ENCODE measurements at places on chromosomes 4 and X. TPM values are rescaled to one million over a fixed set of nuclear protein-coding genes. Genes with fewer than 3 reads are reported as not detected.

The GAGE1 gene
- not detected for polyA plus RNA-seq

DNA sequence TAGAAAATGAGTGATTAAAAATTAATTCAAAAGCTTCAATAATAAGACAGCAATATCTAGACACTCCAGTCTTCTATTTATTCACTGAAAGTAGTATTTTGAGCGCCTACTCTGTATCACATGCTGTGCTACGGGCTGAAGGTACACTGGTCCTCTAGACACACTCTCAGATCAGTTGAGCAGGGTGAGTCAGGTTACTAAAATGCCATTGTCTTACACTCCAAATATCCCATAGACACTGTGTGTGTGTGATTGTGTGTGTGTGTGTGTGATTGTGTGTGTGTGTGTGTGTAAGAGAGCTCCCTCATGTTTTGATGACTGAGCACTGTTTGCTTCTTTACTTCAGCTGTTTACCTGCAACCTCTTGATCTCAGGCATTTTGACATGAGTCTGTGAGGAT, 342.8 kb upstream of the BOD1L1 start:
- no peak for DNase-seq

GRCh38 chr4:182221987-182222386, 21.2 kb upstream of the TENM3 start:
- no peak for DNase-seq

DNA sequence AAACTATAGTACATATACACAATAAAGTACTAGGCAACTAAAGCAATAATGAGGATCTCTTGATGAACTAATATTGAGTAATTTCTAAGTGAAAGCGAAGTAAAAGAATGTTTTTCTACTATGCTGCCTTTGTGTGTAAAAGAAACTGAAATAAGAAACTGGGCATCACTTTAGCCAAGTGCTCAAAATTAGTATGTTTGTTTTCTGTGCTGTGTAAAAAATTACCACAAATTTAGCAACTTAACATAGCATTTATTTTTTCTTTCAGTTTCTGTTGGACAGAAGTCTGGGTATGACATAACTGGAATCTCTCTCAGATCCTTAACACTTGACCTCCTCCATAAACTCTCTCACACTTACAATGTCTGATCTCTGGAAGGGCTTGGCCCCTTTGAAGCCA, 687.1 kb upstream of the MAGEB2 start:
- no peak for DNase-seq

GRCh38 chr4:37675587-37676290, 10.4 kb downstream of the RELL1 start:
- no peak for DNase-seq

Measured in left kidney (tissue), 8 donors.